ENCODE measurements at places on chromosomes 7 and 10.

DNA sequence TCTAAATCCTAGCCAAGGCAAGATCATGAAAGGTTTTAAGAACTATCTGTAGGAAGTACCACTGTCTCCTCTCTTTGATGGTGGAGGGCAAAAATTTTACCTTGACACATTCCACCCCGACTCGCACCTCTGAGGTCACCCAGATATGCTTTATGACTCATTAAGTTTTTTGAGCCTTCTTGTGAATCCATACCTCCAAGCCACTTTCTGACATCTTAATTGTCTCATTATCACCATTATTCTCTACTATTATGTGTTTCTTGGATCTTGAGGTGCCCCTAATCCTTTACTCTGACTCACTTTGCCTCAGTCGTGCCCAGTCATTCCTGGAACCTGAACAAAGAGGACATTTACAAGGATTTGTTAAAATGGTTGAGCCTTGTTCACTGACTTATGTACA is 146.6 kb downstream of the RAPGEF5 start:
- DNase-seq, result no peak

DNA sequence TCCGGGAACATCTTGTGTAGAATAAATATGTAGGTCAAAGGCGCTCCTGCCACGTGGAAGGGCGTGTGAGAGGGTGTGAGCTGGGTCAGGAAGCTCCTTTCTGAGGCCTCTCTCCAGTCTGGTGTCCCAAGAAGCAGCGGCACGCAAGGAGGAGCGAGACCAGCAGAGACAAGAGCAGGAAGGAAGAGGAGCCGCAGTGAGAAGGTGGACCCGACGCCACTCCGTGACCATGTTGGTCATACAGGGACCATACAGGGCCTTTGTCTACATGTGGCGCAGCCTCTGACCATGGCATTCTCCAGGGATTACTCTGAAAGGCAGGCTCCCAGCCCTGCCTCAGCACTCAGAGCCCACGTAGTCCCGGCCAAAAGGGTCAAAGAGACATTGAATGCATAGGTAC is 26.2 kb upstream of the EN2 start:
- DNase-seq, result no peak

GRCh38 chr7:5172196-5172775 is 17.7 kb upstream of the WIPI2 start:
- DNase-seq, result no peak

GRCh38 chr7:135731131-135731530 is 3.1 kb upstream of the SLC13A4 start:
- DNase-seq, result no peak

GRCh38 chr10:59885430-59886134 is 20.8 kb downstream of the CCDC6 start:
- DNase-seq, result no peak

All from NCI-H1105 treated with DMSO at 0.1 percent for 48 hours (cell line).